ENCODE measurements at places on chromosomes 16 and 17.
A peak's percentile ranks its signal among the peaks of the same experiment; 100 is the strongest.

DNA sequence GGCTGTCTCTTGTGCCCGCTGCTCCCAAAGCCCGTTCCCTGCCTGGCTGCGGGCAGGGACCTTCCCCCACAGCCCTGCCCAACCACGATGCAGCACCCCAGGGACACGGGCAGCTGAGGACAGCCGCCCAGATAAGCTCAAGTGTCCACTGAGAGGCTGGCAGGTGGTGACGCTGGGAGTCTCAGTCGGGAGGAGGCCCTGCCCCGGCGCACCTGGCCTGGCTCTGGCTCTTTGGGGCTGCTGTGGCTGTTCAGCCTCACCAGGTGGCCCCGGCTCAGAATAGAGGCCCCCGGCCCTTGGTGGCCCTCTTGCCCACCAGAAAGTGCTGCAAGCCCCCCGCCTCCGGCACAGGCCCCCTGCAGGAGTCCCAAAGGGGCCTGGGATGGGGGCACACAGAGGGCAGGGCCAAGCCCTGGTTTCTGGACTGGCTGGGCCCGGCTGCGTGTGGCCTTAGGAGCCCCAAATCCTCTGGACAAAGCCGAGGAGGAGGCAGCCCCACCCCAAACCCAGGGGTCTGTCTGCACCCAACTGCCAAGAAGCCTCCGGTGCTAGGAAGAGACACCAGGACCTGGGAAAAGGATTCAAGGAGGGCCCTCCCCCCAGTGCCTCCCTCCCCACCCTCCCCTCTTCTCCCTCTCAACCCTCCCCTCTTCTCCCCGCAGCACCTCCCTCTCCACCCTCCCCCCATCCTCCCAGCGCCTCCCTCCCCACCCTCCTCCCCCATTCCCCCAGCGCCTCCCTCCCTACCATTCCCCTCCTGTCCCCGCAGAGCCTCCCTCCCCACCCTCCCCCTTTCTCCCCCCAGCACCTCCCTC is 5.3 kb downstream of the NTHL1 start:
- no peak for DNase-seq

GRCh38 chr16:12416136-12416787 is 387.4 kb downstream of the CPPED1 start:
- no peak for DNase-seq

GRCh38 chr16:66928702-66929388 is 3.5 kb upstream of the RRAD start:
- no peak for DNase-seq

DNA sequence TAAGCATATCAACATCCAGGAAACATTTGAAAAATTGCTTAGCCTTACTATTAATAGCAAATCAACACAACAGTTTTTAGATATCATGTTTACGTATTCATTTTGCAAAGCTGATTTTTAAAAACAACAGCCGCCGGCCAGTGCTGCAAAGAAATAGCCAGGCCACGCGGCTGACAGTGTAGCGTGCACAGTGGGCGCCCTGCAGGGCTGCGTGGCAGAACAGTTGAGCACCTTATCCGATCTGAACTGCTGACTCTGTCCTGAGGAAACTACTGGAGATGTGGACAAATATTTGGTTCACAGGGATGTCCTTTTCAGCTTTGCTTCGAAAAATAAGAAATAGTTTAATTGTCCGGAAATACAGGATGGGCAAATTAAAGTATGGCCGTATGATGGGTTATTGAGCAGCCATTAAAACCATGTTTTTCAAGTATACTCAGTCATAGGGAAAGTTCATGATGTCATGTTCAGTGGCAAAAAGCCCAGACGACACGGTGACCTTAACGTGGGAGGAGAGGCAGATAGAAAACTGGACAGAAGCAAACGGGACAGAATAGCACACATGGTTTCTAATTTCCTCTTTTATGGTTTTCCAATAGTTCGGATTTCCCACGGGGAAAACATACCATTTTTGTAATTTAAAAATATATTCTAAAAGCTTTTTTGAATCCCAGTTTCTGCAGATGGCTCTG is 52.4 kb upstream of the ENDOV start:
- DNase-seq: no peak

DNA sequence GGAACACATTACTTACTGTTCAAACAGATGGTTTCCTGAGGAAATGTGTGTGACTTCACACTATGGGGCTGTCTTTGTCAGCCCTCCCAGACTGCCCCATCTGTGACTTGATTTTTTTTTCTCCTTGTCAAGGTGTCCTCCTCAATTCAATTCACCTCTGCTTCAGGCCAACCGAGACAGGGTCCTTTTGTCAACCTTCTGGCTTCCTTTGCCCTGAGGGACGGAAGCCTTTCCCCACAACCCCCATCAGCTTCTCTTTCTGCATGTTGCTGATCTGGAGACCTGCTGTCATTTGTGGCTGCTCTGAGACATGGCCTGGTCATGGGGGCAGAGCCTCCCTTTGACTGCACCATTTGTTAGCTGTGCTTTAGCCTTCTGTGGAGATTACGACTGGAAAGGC is 21.3 kb upstream of the RGS9 start:
- DNase-seq: no peak

- peak; percentile 59 for DNase-seq
These were observed 31.4 kb downstream of the DHX38 start for GRCh38 chr16:72124761-72125634.

DNA sequence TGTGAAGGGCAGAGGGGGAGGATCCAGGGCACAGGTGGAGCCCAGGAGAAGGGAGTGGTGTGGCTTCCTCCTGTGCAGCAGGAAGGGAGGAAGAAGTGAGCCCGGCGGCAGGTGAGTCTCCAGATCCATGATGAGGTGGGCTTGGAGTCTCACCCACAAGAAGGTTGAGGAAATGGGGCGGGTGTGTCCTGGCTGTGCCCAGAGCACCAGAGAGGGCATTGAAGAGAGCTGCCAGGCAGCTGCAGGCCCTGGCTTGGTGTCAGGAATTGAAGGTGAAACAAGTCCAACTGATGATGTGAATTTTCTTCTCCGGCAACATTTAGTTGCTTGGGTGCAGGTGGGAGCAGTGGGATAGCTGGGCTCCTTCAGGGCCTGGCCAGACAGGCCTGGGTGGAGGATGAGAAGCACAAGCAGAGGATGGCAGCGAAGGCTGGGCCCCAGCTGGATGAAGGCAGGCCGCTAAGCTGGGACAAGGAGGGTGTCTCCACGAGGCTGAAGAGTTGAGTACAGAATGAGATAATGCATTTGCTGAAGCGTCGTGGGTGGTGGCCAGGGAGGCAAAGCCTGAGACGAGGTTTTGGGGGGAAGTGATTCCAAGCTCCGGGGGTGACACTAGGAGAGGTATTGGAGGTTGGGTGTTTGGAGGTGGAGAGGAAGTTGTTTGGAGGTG is 18.3 kb downstream of the NT5M start:
- DNase-seq: no peak

DNA sequence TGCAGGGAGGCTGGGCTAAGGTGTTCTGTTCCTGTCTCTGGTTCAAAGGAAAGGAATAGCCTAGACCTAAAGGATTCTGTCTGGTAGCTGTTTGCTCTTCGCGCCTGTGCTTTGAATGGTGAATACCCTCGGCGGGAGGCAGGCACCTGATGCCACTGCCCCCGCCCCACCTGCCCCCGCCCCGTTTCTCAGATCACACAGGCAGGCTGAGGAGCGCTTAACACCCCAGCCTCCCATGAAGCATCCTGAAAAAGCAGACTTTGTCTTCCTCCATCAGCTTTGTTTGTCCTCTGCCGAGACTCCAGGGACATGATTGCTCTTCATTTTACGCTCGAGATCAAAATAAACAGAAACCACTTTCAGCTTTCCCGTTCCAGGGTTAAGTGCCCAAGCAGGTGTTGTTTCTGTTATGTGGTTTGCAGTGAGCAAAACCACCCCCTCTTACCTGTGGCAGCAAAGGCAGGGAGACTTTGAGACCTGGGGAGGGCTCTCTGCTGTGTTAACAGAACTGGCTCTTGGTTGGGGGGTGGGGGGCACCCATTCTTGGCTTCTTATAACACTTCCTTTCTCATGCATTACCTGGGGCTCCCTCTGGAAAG is 452.1 kb downstream of the WWOX start:
- peak; percentile 12 for DNase-seq

GRCh38 chr17:59378675-59379074 is 47.2 kb downstream of the YPEL2 start:
- no peak for DNase-seq

GRCh38 chr16:11208916-11209665 is 46.9 kb downstream of the SOCS1 start:
- no peak for DNase-seq

DNA sequence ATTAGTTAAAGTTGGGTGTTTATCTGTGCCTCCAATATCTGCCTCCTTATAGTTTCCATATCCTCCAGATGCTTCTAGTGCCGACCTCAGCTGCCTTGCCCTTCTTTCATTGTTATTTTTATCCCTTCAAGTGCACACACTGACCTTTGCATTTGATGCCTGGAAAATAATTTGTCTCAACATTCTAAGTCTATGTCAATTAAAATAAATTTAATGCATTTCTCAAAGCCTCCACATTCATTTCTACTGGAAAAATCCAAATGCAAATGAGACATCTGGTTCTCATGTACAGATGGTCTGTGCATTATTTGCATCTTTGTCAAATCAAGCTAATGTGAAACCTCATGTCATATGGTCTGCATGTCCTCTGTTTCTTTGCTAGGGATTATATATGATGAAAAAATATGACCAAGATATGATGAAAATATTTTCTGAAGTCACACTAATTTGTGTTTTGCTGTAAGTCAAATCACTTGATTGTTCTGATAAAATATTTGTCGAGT is 61.4 kb downstream of the TMEM100 start:
- DNase-seq: no peak

- no peak for DNase-seq
These were observed 45.1 kb downstream of the RGS9 start for GRCh38 chr17:65182233-65182632.

DNA sequence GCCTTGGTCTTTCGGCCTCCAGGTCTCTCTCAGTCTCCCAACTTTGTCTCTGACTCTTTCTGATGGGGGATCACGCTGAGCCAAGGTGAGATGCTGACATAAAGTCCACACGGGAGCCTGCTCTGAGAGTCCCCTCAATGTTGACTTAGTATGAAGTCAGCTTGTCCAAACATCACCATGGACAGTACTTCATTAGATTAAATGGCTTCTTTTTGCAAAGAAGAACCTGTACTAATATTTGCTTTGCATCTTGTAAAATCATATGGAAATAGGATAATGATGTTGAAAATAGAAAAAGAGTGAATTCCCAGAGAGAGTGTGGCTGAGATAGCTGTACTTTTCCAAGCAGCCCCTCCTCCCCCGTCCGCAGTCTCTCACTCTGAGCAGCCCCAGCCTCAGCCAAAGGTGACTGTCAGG is 56.7 kb upstream of the SIAH1 start:
- no peak for DNase-seq
